Stimulated activated CD8-positive, alpha-beta memory T cell treated with anti-CD3 and anti-CD28 coated beads, Interleukin-7, amount 100 ng/mL, for 1 hour (primary cell): ENCODE measurements at places on chromosomes 2 and 18.

- DNase-seq, result no peak
These were observed 690.6 kb upstream of the SLC8A1 start for GRCh38 chr2:41142478-41142877.

GRCh38 chr18:21452276-21452780 lies 148.2 kb downstream of the ESCO1 start:
- DNase-seq, result no peak

DNA sequence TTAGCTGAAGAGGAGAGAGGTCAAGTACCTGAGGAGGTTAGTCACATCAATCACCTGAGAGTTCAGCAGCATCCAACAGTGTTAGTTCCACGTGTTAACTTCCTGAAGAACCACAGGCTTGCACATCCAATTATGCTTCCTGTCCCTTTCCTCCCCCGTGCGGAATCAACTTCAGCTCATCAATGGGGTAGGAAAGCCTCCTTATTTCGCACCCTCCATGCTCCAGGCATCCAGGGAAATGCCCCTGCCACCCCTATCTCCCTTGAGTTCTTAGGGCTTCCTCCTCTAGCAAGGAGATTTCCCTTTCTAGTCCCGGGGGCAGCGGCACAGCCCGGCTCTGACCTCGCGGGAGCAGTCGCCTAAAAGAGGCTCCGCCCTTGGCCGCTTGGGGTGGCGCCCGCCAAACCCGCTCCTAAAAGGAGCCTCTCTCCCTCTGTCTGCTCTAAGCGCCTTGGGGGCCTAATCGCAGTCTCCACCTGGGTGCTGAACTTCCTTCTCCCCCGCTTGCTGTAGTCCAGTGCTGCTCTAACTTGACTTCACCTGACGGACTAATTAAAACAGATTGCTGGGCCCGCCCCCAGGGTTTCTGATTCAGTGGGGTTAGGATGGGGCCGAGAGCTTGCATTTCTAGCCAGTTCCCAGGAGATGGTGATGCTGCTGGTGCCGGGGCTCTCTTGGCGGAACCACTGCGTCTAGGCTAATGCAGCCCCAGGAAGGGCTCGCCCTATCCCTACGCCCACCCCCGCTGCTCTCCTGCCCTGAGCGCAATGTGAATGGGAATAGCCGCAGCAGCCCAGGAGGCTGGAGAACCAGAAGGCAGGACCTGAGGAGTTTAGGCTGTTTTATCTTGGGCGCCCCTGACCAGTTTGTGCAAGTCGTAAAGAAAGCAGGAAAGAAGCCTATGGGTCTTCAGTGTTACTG lies 3.4 kb upstream of the TET3 start:
- DNase-seq, result no peak

DNA sequence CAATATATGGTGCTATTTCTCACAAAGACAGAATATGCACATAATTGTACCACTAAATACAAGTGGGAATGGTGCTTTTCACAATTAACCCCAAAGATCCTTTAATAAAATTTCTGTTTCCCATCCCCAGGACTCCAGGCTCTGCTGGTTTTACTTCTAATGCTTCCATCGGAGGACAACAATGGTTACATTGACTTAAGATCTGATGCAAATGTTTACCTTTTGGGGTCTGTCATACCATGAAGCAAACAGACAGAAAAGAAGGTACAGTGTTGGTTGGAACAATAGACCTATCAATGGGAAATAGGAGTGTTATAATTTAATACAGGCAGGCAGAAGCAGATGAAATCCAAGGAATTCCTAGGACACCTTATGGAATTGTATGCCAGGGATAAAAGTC lies 105.7 kb downstream of the UPP2 start:
- DNase-seq, result no peak

DNA sequence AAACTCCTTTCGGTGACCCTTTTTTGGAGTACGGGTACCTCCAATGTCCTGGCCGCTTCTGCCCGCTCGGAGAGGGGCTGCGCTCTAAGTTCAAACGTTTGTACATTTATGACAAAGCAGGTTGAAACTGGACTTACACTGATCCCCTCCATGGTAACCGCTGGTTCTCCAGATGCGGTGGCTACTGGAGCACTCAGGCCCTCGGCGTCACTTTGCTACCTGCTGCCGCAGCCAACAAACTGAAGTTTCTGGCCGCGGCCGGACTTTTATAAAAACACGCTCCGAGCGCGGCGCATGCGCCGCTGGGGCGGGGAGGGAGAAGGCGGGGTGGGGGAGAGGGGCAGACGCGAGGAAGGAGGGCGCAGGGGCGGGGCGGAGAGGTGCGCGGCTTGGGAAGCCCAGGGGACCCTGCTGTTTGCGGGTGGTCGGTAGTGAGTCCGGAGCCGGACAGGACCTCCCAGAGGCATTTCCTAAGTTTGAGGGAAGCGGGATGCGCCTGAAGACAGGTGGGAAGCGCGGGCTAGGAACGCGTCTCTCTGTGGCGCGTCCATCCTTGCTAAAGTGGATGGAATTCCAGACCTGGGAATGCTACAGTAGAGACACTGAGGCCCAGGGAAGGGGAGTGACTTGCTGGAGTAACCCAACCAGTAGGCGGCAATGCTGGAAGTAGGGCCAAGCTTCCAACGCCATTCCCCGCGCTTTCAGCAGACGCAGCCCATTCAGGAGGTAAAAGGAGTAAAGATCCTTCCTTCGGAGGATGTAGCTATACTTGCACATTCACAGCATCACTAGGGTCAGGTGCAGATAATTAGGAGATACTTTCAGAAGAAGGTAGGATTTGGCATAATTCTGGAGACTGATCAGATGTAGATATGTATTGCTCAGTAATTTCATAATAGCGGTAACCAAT lies at the start of gene CXCR4:
Gene CXCR4, minus strand, starts transcription at position 241 of the 910 bp plus-strand sequence. Its CDS starts 89 bp downstream, at position 152.
- peak; percentile 91 for DNase-seq

GRCh38 chr2:118548880-118549488 lies 298.5 kb downstream of the EN1 start:
- no peak for DNase-seq

DNA sequence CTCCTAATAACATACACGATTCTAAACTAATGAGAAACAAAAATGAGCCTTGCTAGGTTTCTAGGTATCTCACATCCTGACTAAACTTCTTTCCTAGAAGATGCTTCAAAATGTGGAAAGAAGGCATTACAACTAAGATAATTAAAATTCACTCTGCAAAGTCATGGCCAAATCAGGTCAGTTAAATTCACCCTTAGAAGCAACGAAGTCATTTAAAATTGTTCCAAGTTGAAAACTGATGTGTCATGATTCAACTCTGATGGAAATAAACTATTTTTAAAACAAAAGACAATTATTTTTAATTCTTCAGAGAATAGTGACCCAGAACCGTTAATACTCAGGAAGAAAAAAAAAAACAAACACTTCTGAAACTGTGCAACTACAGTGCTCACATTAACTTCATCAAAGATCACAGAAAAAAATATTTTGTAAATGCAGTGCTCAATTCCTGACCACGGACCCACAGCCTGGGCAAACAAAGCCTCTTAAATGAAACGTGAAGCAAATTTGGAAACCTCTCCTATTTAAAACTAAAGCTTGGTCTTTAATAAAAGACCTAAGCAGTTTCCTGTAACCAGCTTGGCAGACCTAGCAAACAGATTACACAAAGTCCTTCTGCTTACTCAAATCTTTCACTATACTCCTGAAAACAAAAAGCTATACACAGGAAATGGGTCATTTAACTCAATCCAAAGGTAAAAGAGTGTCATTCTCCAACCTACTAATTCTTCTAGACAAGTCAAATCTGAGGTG lies 39.0 kb downstream of the CHN1 start:
- no peak for DNase-seq

DNA sequence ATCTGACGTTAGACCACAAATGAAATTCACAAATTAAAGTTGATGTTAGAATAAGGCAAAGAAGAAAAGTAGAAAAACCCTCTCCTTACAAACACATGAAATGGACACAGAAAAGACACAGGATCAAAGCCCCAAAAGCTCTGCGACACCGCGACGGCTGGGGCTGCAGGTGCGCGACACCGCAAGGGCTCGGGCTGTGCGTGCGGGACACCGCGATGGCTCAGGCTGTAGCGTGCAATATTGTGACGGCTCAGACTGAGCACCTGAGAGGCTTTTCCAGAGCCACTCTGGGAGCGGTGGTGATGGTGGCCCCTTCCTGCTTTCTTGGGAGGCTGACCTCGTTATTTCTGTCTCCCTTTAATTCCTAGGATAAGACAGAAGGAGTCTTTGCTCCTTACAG lies 256.9 kb downstream of the TWIST2 start:
- DNase-seq, result no peak

GRCh38 chr2:196113061-196113974 lies 44.7 kb upstream of the DNAH7 start:
- no peak for DNase-seq

DNA sequence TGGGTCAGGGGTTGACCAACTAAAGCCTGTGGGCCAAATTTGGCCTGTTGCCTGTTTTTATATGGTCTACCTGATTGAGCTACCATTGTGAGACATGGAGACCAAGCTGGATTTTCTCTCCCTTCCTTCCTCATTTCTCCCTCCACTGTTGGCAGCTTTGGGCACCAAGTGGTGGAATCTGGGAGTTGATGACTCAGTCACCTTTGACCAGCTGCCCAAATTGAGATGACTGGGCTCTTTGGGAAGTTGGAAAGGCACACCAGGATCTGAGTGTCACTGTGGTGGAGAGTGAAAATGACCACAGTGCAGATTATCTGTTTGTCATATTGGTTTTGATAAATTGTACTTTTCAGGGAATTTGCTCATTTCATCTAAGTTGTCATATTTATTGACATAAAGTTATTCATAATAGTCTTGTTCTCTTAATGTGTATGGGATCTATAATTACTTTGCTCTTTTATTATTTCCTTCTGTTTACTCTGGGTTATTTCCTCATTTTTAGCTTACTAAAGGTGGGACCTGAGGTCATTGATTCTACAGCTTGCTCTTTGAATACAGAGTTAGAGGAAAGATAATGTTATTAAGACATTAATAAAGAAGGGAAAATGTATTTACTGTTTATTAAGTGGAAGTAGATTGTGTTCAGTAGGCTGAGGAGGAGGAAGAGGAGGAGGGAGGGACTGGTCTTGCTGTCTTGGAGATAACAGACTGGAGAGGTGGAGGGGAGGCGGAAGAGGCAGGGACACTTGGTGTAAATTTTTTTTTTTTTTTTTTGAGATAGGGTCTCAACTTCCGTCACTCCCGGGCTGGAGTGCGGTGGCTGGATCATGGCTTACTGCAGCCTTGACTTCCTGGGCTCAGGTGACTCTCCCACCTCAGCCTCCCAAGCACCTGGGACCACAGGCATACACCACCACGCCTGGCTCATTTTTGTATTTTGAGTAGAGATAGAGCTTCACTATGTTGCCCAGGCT lies 31.8 kb downstream of the AGFG1 start:
- DNase-seq, result no peak

DNA sequence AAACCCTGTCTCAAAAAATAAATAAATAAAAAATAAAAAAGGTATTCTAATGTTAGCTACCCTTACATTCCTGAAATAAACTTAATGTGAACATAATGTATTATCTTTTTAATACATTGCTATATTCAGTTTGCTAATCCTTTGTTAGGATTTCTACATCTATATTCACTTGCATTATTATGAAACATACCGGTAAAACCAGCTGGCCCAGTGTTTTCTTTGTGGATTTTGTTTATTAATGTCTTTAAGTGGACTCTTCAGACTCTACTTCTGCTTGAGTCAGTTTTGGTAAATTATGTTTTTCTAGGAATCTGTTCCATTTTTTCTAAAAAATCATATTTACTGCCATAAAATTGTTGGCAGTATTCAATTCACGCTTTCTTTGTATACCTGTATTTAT lies 34.5 kb downstream of the PTPN2 start:
- DNase-seq, result no peak

- no peak for DNase-seq
These were observed 27.6 kb upstream of the CALCRL start for GRCh38 chr2:187475499-187476248.

DNA sequence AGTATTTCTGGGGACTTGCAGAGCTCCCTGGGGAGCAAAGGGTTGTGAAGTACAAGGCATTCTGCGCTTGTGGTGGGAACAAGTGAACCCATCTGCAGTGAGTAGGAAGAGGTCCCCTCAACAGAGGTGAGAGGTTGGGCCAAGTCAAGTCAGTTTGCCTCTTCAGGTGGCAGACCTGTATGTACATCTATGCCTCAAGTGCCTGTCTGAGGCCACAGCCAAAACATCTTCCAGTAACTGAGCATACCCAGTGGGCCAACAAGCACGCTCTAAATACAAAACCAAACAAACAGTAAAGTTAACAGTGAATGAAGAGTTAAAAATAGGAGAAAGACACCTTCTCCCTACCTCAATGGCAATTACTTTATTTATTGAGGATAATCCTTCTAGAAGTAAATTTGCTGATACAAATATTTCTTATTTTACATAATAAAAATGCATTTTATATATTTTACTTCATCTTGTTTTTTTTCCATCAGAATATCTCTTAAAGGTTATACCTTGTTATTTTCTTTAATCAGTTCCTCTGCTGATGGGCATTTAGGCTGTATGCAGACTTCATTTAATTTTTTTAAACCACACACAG lies 2.5 kb downstream of the GYPC start:
- DNase-seq, result no peak
